NCI-H748 treated with DMSO at 0.1 percent for 48 hours (cell line): ENCODE measurements at places on chromosomes 5 and 9.
A peak's percentile ranks its signal among the peaks of the same experiment; 100 is the strongest.

- DNase-seq, result no peak
Measured at GRCh38 chr5:115179394-115180164, 9.9 kb upstream of the TRIM36 start.

- no peak for DNase-seq
Measured at GRCh38 chr5:15936505-15937245, 242.9 kb downstream of the MARCHF11 start.

GRCh38 chr5:179814090-179814489, 6.6 kb upstream of the SQSTM1 start:
- DNase-seq, result no peak

- DNase-seq, result no peak
Measured at GRCh38 chr5:81195335-81195929, 37.7 kb upstream of the CKMT2 start.

DNA sequence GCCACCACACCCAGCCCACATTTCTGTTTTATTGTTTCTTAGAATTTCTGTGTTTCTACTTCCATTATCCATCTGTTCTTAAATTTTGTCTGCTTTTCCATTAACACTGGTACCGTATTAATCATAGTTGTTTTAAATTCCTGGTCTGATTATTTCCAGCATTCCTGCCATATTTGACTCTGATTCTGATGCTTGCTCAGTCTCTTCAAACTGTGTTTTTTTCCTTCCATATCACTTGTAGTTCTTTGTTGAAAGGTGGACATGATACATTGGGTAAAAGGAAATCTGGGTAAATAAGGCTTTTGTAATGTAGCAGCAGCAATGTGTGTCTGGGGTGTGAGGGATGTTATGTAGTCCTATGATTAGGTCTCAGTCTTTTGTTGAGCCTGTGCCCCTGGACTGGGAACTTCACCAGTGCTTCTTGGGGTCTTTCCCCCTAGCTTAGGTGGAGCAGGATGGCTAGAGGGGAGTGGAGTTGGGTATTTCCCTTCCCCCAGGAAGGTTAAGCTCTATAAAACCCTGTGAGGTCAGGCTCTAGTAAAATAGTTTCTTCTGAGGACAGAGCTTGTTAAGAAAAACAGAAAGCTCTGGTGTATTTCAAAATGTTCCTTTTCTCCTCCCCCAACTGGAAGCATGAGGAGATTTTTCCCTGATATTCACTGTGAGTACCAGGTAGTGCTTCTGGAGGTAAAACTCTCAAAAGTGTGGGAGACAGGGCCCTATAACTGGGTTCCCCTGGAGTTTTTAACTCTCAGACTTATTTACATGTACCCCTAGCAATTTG, 10.1 kb upstream of the TMOD1 start:
- no peak for DNase-seq

DNA sequence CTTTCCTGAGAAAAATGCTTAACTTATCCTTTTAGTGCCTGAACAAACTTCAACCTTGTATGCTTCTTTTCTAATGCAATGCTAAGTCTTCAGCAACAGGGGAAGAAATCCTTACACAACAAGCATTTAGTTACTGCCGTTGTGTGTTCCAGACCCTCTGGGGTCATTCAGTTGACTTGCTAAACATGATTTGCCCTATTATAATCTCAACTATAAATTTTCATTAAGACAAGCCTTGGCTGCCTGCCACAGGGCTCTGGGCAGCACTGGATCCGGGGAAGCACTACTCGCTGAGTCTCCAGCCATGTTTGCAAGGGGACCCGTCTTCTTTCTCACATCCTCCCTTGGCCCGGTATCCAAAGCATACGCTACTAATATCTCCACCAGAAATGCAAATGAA, 58.1 kb downstream of the PTCH1 start:
- no peak for DNase-seq

- peak; percentile 18 for DNase-seq
Measured at GRCh38 chr9:130997925-130998596, 10.9 kb upstream of the LAMC3 start.

GRCh38 chr9:91500509-91501014, 76.9 kb upstream of the NFIL3 start:
- no peak for DNase-seq

DNA sequence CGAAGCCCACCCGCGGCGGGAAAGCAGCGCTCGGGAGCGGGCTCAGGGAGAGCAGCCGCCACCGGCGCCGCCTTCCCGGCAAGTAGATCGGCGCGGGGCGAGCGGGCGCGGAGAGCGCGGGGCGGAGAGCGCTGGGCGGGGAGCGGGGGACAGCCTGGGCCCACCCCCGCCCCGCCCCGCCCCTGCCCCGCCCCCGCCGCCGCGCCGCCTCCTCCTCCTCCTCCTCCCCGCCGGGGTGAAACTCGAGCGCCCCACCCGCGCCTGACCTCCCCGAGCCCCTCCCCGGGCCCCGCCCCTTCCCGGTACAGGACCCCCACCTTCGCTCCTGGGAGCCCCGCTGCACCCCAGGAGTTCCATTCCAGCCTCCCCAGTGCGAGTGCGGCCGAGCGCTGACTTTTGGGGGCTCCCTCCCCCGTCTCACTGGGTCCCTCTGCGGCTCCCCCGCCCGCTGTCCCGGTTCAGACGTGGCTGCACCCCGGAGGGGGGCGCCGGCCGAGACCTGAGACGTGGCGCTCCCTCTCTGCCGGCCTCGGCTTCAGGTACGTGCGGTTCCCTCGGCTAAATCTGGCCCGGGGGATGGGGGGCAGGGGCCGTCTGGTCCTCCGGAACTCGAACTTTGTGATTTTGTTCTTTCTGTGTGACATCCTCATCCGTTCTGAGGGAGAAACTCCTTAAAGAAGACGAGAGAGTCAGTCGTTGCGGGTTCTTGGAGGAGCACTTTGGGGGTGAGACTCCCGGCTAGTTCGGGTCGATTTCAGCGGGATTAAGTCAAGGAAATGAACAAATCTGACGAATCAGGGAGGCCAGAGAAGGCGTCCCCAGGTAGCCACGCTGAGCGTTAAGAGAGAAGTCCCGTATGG, at the start of gene SEMA5A:
SEMA5A (minus strand) TSS at position 84 of the 860 bp plus-strand sequence. CDS start 166,129 bp downstream, outside the sequence.
- DNase-seq, result peak; percentile 67

DNA sequence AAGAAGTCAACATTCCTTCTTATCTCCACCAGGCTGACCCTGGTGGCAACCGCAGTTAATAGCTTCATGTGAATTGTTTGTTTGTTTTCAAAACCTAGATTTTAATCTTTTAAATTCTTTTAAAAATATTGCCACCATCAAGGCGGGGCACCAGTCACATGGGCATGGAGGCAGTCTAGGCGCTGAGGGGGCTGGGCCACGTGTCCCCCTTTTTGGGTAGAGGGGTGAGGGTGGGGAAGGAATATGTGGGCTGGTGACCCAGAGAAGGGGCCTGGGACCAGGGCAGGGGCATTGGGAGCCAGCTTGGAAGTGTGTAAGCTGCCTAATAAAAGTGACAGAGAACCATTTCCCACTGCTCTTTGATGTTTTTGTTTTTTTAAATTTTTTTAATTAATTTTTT, 147.3 kb downstream of the GADD45G start:
- DNase-seq, result no peak

- DNase-seq, result peak; percentile 38
Measured at GRCh38 chr5:140631831-140632365, 1.1 kb downstream of the CD14 start.

- no peak for DNase-seq
Measured at GRCh38 chr9:123131993-123132392, 98.5 kb downstream of the GPR21 start.

DNA sequence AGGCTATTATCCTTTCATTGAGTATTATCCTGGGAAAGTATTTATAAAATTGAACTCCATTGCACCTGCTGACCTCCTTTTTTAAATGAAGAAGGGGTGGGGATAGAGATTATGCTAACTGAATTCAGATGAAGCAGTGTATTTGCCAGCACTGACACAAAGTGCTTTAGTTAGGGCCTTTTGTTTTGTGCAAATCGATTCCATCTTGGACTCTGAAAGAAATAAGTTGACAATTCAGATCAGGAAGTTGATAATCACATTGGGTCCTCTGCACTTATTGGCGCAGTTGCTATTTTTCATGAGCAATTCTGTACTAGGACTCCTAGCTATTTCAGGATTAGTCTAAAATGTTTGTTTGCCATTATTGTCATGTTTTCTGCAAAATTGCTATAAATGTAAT, 101.6 kb upstream of the FSD1L start:
- no peak for DNase-seq

- no peak for DNase-seq
Measured at GRCh38 chr9:95429096-95429495, 87.7 kb downstream of the PTCH1 start.

GRCh38 chr9:87615547-87616148, 110.3 kb upstream of the CTSL start:
- DNase-seq, result no peak

DNA sequence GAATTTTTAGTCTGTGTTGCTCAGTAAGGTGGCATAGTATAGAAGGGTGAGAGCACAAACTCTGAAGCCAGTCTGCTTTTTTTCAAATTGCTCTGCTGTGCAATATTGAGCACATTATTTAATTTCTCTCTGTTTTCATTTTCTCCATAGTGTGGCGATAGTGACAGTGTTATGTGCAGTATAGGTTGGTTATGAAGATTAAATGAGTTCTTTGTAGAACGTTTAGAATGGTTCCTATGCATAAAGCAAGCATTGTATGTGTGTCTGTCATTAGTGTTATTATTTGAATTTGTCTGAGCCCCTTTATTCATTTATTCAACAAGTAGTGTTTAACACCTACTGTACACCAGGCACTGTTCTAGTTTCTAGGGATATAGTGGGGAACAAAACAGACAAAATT, 9.2 kb downstream of the PRR16 start:
- no peak for DNase-seq

GRCh38 chr9:136078024-136078423, 17.1 kb downstream of the NACC2 start:
- DNase-seq, result no peak

DNA sequence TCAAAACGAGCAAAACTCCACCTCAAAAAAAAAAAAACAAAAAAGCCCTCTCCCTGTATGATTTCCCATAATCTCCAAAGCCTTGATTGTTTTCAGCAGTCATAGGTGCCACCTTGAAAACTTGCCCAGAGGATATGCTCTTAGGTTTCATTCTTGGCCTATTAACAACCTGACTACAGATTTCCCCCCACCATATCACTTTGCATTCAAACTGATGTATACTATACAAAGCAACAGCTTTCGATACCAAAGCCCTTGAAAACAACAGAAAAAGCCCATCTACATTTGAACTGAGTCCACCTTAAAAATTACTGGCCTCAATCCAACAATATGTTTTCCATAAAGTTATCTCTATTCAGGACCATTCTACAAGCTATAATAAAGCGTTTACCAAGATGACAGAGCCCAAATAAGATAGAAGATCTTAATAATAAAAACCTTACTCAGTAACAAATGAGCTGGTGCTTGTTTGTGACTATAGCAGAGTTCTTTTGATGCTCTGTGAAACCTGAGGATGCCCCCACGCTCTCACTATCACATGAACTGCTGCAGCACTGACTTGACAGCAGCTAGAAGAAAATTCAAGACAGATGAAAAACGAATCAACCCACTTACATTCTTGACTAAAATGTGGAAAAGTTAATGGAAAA, 44.4 kb downstream of the FNBP1 start:
- no peak for DNase-seq

DNA sequence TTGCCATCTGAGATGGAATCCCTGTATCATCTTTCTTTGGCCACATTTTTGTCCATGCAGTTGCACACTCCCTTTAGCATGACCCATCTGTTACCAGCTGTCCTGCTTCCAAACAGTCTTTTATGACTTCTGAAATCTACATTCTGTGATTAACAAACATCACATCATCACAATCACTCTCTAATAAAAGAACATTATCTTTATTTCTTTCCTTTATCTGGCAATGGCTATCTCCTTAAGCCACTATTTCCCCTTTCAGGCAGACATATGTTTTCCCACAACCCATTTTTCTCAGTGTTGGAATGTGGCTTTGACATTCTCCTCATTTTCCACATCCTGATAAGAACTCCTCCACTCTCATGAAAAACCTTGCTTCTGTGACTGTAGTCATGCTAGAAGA, 141.0 kb downstream of the ST8SIA4 start:
- DNase-seq, result no peak

DNA sequence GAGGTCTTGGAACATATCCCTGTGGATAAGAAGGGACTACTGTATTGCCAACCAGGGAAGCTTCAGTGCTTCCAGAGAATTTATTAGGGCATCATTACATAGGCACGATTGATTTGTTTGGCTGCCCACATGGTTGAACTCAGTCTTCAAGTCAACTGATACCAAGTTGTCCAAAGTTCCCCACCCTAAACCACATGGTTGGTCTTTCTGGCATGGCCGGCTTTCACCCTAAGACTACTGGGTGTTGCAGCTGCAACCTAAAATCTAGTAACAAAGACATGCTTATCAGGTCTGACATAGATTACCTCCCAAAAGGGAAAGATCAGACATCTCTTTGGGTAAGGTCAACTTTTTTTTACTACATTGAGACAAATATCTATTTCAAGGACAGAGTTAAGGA, 37.0 kb downstream of the FAF2 start:
- DNase-seq, result no peak

GRCh38 chr9:134491196-134491835, 150.3 kb upstream of the COL5A1 start:
- no peak for DNase-seq

DNA sequence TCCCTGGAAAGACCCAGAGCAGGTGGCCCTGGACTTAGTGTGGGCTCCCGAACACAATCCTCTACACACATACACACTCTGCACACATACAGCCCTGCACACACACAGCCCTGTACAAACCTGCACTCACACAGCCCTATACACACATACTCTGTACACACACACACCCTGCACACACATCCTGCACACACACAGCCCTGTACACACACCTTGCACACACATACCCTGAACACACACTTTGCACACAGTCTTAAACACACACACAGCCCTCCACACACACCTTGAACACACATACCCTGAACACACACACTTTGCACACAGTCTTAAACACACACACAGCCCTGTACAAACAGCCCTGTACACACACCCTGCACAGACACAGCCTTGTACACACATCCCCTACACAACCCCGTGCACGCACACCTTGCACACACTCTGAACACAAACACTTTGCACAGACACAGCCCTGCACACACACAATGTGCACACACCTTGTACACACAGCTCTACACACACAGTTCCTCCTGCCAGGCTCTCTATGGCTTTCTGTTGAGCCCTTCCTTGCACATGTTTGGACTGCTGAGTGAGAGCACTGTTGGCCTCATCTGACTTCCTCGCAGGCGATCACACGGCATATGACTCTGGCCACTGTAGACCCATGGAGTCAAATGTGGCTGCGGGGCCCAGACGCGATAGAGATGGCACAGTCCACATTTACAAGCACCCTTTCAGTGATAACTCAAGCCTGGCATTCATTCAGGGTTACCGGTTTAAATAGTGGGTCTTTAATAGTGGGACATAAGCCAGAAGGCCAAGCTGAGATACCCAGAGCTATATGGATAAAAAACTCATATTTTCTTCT, 245.7 kb upstream of the IRX1 start:
- no peak for DNase-seq
